ENCODE measurements at places on chromosomes 12 and 14. TPM values are rescaled to one million over a fixed set of nuclear protein-coding genes. Genes with fewer than 3 reads are reported as not detected.

ACRBP gene
- total RNA-seq, result 3.8 TPM

DNA sequence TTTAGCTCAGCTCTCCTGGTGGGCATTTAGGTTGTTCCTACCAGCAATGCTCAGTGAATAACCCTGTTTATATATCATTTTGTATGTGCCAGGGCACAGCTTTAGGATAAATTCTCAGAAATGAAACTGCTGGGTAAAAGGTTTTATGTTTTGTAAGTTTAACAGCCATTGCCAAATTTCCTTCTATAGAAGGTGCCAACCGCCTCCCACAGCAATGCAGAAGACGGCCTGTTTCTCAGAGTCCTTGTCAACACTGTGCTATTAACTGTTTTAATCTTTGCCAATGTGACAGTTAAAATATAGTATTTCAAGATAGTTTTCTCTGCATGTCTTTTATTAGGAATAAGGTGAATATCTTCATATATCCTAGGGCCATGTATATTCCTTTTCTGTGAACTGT, 65.0 kb downstream of the PPP1R13B start:
- no peaks in the 10 kb centered on the region for H3K4me1 ChIP-seq
- DNase-seq, result no peak
- no peaks in the 10 kb centered on the region for H3K27me3 ChIP-seq
- H3K4me3 ChIP-seq, result no peak overlapping the region

DNA sequence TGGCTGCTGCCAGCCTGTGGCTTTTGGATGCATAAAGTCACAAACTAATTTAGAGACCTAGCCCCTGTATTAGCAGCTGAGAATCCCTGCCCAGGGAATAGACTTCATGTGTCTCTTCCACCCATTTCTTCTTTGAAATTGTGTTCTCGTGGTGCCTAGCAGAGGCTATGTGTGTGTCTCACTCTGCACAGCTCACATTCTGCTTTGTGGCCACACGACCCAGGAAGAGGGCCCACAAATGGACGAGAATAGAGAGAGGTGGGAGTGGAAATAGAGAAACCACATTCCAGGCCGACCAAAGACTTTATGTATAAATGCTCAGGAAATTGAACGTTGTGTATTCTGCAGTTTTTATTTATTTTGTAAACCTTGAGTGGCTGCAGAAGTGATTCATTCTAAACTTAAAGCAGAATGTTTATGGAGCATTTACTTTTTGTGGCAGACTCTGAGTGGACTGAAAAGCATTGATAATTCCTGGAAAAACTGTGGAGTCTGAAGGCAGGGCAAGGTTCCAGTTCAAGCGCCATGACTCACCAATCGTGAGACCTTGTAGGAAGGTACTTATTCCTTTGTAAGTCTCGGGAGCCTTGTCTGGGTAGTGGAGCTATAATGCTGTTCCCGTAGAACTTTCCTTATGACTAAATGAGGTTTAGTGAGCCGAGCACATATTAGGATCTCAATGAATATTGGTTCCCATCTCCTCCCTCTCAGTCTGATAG, 9.1 kb downstream of the B4GALNT3 start:
- DNase-seq, result peak; percentile 47
- H3K36me3 ChIP-seq, result peaks cover 12% of the 10 kb centered on the region
- no peaks in the 10 kb centered on the region for H3K27me3 ChIP-seq
- no peak overlapping the region for H3K4me3 ChIP-seq
- peaks cover 12% of the 10 kb centered on the region for H3K4me1 ChIP-seq

GLIPR1L1 gene
- 1.3 TPM for total RNA-seq
